GM12878 (cell line): ENCODE measurements at places on chromosomes 11 and 22. TPM values are rescaled to one million over a fixed set of nuclear protein-coding genes. Genes with fewer than 3 reads are reported as not detected.
A peak's percentile ranks its signal among the peaks of the same experiment; 100 is the strongest.

IRF7 gene
- total RNA-seq, result 115 and 116 TPM in 2 replicates

OR6A2 gene
- not detected in 2 replicates for total RNA-seq

MUC6 gene
- 0.03 and 0.19 TPM in 2 replicates for total RNA-seq

ANKK1 gene
- total RNA-seq, result not detected in 2 replicates

POU2F3 gene
- total RNA-seq, result 0.21 and 0.36 TPM in 2 replicates

LAYN gene
- 0.11 TPM in 1 of 2 replicates, not detected in the other for total RNA-seq

KRTAP5-4 gene
- total RNA-seq, result not detected in 2 replicates

OR10D3 gene
- total RNA-seq, result not detected in 2 replicates

SLC22A25 gene
- total RNA-seq, result 0.08 TPM in 1 of 2 replicates, not detected in the other

DNA sequence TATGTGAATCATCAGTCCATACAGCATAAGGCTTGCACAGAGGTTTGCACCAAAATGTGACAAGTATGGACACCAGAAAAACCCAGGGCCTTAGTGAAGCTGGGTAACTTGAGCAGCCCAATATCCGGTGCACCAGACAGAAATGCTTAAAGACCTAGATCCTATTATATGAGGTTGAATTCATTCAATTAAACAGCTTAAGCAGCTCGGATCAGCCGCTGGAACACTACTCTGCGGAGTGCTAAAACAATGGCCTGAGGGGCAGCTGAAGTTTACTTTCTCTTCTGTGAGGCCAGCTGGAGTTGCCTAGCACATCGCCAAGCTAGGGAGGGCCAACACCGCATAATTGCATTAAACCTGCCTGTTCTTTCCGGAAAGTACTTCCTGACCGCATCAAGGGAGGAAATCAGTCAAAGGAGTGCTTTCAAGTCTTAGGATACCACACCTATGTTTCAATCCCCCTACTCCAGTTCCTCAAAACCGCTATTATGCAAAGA, 17.0 kb upstream of the FAM181B start:
- no peak for DNase-seq

DNA sequence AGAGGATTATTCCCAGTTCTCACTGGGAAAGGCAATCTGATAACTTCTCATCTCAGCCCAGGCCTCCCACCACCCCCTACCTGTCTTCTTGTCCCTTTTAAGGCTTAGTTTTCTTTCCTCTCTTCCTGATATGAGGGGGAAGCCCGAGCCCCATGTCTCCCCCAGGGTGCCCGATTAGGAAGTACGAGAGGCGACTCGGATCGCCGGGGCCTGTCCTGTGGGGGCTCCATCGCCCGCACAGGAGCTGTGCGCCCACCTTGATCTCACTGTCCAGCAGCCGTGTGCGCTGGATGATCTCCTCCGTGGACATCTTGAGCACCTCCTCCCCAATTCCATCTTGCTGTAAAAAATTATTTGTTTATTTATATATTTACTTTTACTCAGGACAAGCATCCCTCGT, 628 bp downstream of the PSMC3 start:
- no peak for DNase-seq

DNA sequence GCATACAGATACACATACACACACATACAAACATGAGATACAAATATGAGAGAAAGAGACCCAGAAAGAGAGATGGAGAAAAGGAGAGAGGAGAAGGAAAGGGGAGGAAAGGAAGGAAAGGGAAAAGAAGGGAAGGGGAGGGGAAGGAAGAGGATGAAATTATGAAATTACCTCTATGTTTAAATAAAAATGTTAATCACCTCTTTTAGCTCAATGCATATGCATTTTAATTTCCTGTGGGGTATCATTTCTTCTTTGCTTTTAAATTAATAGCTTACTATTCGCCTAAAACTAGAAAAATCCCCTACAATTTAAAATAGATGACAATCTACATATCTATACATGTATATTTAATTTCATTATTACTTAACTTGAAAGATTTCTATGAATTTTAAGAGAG, 958.0 kb upstream of the CNTN5 start:
- no peak for DNase-seq

GRCh38 chr22:19181786-19182471, 3.4 kb upstream of the SLC25A1 start:
- DNase-seq, result no peak

GRCh38 chr11:15027011-15027410, 46.4 kb upstream of the CALCB start:
- DNase-seq, result no peak

- DNase-seq, result no peak
Measured at GRCh38 chr11:14657841-14658240, 14.2 kb downstream of the PDE3B start.

GRCh38 chr11:2449548-2450320, 4.9 kb downstream of the KCNQ1 start:
- no peak for DNase-seq

- no peak for DNase-seq
Measured at GRCh38 chr11:131609921-131610320, 239.5 kb downstream of the NTM start.

DNA sequence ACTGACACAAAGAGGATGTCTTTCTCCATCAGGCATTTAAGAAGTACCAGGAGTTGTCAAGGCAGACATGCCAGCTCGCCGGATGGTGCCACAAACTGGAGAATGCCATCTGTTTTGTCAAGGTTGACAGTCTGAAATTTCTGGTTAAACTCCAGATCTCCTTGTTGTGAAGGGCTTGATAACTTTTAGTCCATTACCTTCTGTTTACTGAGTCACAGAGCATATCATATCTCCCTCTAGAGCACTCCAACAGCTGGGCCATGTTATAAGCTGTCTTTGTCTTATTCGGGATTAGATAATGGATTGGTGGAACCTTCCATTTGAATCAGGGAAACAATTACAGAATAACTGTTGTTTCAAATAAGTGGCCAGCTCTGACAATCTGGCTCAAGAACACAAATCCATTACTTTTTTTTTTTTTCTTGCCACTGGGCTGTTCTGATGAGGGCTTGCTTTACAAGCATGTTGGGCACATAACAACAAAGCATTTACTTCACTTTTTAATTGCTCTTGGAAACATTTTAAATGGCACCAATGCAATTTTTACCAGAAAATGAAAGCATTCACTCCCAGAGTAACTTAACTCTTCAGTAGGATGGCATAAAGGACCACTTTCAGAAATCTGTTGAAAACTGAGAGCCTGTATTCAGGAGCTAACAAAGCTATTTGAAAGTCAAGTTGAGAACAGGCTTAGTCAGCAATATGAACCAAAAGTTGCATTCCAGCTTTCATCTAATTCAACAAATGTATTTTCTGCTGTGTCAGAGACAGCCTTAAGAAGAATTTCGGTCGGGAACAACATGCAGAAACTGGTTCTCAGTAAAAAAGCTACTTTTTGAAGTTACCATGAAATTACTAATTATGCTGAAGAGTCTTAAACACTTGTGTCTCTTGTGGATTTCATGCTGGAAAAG, 227.6 kb upstream of the PITPNB start:
- no peak for DNase-seq

DNA sequence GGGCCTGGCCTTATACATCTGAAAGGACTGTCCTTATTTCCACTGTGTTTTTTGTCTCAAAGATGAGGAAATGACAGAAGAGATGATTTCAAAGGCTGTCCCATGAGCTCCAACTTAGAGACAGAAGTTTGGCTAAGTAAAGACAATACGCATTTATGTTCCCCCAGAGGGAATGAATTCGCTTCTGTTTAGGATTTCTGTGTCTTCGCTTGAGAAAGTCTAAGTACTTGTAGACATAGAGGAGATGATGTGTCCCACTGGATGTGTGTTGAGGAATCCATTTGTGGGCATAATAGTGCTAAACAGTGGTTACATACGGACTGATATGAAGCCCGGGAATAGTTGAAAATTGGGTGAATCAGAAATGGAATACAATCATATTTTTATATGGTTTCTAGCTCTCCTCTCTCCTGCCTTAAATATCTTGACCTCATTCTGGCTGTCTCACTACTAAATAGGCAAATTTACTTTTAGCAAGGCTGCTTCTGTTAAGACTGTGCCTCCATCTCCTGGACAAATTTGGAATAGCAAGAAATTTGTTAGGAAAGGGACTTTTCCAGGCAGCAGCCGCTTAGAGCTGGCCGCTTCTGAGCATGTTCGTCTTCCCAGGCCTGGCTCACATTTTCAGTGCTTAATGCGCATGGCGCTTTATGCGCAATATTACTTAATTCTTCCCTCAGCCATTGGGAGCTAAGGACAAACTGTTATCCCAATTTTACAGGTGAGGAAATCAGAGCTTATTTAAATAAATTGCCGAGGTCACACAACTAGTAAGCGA, 1.9 kb upstream of the PEX26 start:
- DNase-seq, result no peak

- DNase-seq, result peak; percentile 15
Measured at GRCh38 chr22:47000256-47000655, 237.8 kb downstream of the TBC1D22A start.

GRCh38 chr11:96056576-96056975, 132.7 kb upstream of the MTMR2 start:
- no peak for DNase-seq

GRCh38 chr22:30238661-30239487, 7.7 kb downstream of the LIF start:
- no peak for DNase-seq

- DNase-seq, result no peak
Measured at GRCh38 chr22:20117633-20118299, 740 bp upstream of the TRMT2A start.

DNA sequence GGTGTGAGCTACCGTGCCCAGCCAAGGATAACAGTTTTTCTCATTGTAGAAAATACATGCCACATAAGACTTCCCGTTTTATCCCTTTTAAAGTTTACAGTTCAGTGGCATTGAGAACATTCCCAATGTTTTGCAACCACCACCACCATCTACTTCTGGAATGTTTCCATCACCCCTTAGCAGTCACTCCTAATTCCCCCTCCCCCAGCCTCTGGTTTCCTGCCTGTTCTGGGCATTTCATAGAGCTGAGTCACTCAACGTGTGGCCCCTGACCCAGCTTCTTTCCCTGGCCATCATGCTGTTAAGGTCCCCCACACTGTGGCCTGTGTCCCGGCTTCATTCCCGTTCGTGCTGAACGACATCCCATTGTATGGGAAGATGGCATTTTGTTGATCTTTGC, 30.7 kb downstream of the FGF4 start:
- no peak for DNase-seq

GRCh38 chr11:112118176-112118575, 31.5 kb downstream of the SDHD start:
- DNase-seq, result no peak

DNA sequence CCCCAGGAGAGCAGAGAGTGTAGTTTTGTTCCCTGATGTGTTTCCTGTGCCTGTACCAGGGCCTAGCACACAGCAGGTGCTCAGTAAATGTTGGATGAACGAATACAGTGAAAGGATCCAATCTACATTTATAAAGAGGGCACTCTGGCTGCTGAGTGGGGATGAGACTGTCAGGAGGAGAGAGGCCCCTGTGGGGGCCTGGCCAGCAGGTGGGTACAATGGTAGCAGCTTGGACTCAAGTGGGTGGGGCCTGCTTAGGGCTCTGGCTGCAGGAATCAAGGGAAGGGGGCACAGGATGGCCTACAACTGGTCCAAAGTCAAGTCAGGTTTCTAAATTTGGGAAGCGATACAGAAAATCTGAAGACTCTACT, 156.6 kb upstream of the GRK3 start:
- DNase-seq, result no peak

DNA sequence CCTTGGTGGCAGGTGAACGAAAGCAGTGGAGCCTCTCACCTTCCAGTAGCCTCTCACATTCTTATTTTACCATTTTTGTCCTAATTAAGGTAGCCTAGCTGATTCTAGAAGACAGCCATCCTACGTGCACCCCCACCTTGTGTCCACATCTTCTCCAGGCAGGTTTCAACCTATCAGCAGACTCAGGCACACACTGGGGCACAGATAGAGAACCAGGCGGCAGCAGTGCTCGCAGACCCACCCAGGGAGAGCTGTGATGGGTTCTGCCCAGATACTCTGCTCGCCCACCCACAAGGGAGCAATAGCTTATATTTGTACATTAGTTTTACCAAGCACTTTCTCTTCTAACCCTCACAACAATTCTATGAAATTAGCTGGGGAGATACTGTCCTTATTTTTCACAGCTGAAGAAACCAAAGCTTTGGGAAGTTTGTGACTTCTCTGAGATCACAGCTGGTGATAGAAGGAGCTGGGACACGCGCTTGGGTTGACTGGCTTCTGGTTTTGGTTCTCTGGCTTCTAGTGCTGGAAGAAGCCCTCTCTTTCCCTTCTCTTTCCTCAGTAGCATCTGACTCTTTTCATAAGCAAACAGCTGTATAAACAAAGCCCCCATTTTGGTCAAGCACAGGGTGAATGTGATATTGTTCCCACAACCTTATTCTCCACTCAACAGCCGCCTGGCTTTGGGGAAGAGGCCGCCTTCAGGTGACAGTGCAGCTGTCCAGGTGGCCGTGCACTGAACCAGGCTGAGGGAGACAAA, 36.9 kb downstream of the PPP2R1B start:
- no peak for DNase-seq

GRCh38 chr11:46675288-46675851, 25.0 kb downstream of the ARHGAP1 start:
- DNase-seq, result no peak

DNA sequence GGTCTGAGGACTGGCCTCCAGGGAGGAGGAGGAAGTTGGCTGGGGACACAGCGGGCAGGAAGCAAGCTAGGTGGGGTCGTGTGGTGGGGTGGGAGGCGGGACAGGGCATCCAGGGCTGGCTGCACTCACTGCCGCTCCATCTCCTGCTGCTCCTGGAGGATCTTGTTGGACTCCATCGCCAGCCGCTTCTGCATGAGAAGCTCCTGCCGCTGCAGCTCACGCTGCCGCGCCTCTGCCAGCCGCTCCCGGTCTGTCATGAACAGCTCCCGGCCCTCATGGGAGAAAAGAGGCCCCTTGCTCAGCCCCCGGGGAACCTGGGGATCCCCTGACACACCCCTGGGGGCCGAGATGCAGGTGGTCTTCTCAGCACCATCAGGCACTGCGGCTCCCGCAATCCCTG, 21.6 kb downstream of the USH1C start:
- DNase-seq, result no peak

GRCh38 chr11:72637198-72637597, 37.0 kb downstream of the PDE2A start:
- no peak for DNase-seq

DNA sequence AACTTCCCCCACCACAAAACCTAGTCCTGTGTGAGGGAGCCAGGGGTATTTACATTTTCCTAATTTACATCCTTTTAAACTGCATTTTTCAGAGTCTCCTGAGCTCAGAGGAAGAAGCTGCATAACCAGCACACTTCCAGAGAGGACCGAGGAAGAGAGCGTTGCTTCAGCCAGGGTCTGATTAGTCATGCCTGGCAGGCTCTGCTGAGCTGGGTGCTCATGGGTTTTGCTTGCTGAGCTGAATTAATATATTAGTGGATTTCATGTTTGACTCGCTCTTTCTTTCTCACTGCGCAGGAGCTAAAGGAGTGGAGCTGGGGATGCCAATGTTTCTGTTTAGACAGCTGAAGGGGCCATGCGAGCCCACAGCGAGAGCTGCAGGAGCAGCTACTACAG, 539.3 kb upstream of the B3GAT1 start:
- no peak for DNase-seq

DNA sequence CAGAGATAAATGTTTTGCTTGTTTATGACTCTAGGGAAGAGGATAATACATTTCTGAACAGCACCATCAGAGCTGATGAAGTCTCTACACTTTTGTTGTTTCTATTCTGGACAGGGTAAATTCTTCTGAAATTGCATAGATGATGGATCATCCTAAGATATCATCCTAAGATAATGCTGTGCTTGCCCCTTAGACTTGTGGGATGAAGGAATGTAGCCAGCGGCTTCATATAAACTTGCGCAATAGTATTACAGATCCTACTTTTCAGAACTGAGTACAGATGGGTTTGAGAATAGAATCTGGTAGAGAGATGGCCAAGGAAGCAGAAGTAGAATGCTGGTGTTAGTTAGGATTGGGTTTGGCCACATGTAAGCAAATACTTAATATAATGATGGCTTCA, 61.0 kb downstream of the NCAM1 start:
- no peak for DNase-seq

- DNase-seq, result no peak
Measured at GRCh38 chr11:65110354-65110861, 1.3 kb upstream of the TM7SF2 start.
